ENCODE measurements at places on chromosomes 1 and 21.

GRCh38 chr1:68340951-68341350, 108.6 kb upstream of the WLS start:
- no peak for DNase-seq

- peak; percentile 72 for DNase-seq
Observed at GRCh38 chr1:212638492-212639151, 30.1 kb downstream of the ATF3 start.

GRCh38 chr1:110760321-110760720, 85.6 kb upstream of the KCNA3 start:
- DNase-seq, result no peak

- DNase-seq, result no peak
Observed at GRCh38 chr1:88188038-88188437, 496.0 kb upstream of the PKN2 start.

DNA sequence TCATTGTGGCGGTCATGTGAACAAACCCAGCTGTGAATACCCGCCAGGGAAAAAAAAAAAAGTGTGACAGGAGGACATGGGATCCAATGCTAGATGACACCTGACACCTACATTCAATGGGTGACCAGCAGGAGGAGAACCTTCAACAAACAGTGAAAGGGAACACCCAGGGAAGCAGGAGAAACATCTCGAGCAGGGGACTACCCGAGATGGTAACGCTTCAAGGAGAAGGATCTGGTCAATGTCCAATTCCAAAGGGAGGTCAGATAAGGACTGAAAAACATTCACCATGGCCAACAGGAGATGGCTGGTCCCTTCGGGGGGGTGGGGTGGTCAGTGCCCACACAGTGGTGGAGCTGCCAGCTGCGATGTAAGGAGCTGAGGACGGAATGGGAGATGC, 46.3 kb downstream of the PTPN14 start:
- no peak for DNase-seq

DNA sequence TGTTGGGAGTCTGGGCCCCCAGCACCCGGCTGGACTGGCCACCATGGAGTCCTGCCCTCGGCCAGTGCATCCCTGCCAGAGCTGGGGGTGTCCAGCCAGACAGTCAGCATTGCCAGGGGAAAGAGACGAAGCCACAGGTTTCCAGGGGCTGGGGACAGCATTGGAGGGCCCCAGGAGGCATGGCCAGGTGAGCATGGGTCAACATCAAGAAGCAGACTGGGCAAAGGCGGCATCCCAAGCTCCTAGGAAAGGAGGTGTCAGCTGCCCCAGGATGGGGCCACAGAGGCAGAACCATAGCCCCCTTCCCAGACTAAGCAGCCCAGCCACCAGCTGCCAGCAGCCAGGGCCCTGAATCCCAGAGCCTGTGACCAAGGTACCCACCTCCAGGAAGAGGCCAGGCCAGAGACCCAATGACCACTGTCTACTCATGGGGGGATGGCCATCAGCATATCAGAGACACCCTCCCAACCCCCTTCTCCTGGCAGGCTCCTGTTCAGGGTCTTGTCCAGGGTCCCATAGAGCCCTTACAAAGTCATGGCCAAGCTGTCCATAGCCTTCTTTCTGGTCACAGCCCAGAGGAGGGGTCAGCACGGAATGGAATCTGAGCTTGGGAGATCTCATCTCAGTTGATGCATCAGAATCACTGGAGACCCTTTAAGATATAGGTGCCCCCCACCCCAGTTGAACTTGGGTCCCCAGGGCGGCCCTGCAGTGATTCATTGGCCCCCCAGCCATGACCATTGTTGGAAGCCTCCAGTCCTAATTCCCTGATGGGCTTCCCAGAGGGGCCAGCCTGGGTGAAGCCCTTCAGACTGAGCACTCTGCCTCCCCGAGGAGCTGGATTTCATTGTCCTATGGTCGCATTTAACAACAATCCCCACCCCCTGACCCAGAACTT, 32.5 kb downstream of the WNT3A start:
- DNase-seq, result no peak

DNA sequence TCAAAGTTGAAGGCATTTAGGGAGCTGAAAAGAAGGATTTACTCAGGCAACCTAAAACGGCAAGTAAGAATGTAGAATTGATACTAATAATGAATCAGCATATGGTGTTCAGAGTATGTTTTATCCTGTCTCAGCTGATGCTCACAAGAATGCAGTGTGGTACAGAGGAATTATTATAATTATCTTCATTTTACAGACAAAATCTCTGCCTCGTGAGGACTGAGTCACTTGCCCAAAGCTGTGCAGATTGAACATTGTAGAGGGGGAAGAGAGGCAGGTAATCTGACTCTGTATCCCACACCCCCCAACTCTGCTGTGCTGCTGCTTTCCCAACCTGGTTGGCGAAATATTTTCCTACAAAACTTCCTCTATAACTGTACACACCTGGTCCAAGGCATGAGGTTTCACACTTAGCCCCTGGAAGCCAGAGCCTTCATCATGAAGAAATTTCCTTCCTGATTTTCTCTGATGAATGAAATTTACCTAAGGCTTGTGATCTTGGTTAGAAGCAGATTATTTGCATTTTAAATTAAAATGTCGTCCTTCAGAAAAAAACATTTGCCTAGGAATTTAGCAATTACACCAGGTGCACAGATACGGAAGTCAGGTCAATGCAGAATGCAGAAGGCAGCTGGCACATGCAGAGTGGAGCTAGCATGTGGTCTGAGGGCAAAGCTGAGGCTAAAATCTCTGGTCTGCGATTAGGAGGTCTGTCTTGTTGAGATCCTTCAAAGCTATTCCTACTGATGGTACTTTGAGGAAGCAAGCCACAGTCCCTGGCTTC, 52.8 kb downstream of the DPT start:
- DNase-seq, result no peak

DNA sequence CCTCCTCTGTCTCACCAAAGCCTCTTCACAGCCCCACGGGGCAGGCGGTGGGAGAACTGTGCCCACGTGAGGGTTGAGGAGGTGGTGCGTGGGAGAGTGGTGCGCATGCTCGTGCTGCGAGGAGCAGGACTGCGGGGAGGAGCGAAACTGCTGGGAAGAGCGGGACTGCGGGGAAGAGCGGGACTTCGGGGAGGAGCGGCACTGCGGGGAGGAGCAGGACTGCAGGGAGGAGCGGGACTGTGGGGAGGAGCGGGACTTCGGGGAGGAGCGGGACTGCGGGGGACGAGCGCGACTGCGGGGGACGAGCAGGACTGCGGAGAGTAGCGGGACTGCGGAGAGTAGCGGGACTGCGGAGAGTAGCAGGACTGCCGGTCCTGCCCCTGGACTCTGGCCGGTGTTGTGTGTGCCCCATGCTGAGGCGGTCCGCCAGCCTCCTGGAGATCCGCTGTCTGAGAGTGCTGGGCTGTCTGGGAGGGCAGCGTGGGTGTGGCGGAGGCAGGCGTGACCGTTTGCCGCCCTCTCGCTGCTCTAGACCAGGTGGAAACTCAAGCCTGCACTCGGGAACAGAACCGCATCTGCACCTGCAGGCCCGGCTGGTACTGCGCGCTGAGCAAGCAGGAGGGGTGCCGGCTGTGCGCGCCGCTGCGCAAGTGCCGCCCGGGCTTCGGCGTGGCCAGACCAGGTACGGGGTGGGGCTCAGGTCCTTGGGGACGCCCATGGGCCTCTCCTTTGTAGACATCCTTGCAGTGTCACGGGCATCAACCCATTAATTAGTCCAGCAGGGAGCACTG, 24.6 kb downstream of the TNFRSF1B start:
- no peak for DNase-seq

- DNase-seq, result no peak
Observed at GRCh38 chr1:240170266-240170665, 78.6 kb downstream of the FMN2 start.

DNA sequence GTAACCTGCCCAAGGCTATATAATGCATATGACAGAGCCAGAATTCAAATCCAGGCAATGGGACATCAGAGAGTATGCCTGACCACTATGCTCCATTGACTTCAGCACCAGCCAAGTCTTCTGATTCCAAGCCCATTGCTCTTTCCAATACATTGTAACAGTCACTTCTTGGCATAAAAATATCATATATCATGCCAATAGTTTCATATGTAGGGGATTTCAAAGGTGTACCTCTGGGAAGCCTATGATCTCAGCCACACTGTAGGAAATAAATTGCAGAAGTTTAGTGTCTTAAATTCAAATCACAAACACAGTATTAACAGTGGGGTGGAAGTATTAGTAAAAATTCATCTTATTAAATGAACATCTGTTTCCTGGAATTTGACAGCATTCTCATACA, 30.0 kb upstream of the ROR1 start:
- DNase-seq, result no peak

All from common myeloid progenitor, CD34-positive (primary cell).